NCI-H526 treated with DMSO at 0.1 percent for 48 hours (cell line): ENCODE measurements at places on chromosomes 6 and 20.

DNA sequence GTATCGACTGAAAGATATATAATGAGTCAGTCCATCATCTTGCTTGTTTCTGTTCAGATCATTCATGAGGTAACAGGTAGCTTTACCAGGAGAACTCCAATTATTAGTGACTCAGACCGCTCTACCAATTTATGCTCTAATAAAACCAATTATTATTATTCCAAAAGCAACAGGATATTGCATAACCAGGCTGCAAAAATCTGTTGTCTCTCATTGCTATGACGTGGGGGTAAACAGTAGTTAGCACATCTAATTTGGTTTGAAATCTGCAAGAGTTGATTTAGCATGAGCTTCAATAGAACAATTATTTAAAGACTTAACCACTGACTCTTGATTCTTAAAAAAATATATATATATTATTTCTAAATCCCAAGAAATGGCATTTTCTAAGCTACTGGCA, 90.9 kb upstream of the MAP7 start:
- DNase-seq, result no peak

DNA sequence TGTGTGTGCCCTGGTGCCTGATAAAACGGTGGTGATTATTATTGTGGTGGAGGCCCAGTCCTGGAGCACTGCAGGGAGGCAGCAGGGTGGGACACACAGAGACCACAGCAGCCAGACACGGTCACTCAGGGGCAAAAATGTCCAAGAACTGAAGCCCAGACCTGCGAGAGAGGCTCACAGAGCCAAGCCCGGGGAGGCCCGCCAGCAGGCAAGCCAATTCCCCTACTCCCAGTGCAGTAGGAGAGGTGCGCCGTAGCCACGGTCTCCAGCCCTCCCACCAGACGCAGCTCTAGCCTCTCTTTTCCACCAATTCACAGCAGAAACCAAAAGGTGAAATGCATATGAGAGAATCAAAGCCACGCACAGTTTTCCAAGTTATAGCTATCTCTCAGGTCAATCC, 179.4 kb upstream of the TAB2 start:
- no peak for DNase-seq

DNA sequence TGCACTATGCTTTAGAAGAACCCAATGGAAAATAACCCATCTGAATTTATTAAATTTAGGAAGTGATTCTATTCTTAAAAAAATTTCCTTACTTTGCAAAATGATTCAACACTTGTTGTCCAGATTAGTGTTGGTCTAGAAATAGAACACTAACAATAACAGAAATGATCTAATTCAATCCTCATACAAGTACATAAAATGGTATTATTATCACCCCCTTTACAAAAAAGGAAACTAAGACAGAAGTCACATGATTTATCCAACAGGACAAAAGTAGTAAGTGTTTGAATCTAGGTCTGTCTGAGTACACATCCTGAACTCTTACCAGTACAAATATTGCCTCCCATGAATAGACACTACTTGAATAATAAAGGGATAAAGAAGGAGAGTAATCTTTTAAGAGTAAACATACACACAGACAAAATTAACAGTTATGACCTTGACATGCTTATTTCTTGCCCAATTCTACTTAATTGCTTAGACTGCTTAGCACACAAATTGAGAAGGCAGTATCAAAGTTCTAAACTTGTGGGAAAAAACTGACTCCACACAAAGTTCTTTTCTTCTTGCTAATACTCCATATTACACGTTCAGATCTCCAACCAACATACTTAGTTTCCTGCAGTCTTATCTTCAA, 195.4 kb upstream of the RUNX2 start:
- no peak for DNase-seq

DNA sequence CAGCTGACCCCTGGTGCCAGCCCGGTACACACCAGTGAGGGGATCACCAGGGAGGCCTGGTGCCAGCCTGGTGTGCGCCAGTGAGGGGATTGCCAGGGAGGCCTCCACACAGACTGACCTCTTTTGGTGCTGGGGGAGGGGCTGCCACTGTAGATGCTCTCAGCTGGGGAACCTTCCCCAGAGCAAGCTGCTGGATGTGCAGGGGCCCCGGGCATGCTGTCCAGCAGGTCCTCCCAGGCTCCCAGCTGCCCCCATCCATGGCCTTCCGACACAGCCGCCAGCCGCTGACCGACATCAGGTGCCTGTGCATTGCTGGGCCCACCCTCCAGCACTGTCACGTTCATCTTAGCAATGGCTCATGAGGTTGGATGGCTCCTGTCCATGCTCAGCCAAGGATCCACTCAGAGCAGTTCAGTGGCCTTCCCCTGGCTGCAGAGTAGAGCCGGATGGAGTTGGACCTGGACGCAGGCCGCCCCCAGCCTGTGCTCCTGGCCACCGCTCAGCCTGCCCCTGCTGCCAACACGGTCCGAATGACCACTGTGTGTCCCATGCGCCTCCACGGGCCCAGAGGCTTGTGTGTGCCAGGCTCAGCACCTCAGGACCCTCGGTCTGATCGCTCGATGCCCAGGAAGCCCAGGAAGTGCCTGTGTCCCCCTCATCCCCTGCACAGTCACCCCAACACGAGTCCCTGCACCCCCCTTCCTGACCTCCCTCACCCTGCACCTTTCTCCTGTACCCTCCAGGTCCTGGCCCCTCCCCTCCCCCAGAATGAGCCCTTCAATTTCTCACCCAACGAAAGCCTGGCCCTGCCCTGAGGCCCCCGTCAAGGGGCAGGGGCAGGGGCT, 95.7 kb downstream of the YTHDF1 start:
- no peak for DNase-seq

DNA sequence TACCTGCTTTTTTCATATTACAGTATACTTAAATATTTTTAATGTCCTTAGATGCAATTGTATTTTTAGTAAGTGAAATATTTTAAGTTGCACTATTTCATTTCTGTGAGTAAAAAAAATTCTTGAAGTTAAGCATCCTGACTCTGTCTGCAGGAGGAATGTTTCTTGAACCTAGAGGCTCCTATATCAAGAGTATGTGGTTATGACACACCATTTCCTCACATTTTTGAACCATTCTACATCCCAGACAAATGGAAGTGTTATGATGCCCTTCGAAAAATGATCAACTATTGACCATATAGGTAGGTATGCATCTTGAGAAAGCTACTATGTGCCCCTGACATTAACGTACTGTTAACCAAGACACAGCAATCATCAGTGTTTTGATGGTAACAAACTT, 237.0 kb downstream of the BCKDHB start:
- no peak for DNase-seq

GRCh38 chr20:45067558-45067957, 33.4 kb downstream of the KCNS1 start:
- DNase-seq, result no peak

GRCh38 chr6:101550451-101550850, 156.9 kb downstream of the GRIK2 start:
- no peak for DNase-seq

- DNase-seq, result no peak
Observed at GRCh38 chr6:65787787-65788186, 80.8 kb upstream of the EYS start.

DNA sequence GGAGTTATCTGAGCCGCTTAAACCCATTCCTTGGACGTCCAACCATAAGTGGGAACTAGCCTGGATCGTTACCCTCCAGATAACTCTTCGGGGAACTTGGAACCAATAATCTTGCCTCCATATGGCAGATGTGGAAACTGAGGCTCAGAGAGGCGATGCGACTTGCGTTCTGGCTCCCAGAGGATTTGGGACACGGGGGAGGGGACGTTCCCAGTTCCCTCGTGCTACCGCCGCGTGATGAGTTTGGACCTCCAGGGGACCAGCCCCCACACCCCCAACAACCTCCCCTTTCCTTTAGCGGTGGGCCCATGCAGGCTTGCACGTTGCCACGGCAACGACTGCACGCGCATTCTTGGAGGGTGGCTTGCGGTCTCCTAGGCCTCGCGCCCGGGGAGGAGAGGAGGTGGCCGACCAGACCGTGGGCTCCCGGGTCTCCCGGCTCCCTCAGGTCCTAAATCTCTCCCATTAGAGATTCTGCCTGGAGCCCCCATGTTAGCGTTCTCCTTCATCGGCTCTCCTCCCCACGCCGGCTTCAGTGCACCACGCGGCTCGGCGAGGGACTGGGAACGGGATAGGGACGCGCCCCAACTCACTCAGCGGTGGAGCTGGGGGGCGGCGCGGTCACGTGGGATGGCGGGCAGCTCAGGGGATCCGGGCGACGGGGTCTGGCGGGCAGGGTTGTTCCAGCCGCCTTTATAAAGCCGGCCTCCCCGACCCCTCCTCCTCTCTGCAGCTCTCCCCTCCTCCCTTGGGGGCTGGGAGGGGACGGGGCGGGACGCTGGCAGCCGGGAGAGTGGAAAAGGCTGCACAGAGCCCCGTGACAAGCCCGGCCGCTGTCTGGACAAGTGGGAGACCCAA, at the start of gene PLTP:
PLTP (minus strand) TSS at position 670 of the 858 bp plus-strand sequence. CDS start 703 bp downstream, outside the sequence.
- no peak for DNase-seq

GRCh38 chr20:14406495-14406894, 69.1 kb upstream of the FLRT3 start:
- DNase-seq, result no peak

DNA sequence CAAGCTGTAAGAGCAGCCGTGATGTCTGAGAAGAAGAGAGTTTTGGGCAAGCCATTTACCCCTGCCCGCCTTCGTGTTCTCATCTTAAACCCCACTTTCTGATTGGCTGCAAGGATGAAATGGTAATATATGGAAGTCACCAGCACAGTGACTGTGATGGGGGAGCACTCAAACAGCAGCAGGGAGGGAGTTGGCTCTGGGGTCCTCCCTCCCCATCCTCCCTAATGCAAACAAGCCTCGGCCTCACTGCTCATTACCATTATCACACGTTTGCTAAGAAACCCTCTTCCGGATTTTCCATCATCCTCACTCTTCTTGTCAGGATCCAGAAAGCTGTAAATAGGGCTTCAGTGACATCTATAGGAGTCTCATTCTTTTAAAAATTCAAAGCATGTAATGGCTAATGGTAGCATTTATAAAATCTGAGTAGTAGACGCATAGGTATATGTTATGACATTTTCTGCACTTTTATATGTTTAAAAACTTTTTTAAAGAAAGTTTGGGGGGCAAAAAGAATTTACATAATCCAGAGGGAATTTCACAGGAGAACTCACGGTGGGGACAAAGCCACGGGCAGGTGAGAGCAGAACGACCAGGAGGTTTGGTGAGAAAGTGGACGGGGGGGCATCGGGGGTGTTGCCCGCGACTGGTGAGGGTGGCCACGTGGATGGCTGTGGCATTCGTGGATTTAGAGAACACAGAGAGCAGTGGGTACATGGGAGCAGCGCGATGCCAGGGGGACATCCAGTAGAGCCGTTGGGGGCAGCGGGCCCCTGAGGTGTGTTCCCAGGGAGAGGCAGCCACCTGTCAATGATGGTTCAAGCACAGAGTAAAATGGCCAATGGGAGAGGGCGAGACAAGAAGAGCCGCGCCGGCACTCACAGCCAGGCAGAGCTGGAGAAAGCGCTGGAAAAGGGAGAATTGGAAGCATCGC, 29.6 kb downstream of the SUMO4 start:
- DNase-seq, result no peak

GRCh38 chr20:916125-916799, at the start of gene ANGPT4:
TSS of gene ANGPT4 (minus strand) at chr20:916334. CDS start at chr20:916214, 120 bp downstream.
- no peak for DNase-seq

- no peak for DNase-seq
Observed at GRCh38 chr6:72316675-72317380, 305.0 kb upstream of the KCNQ5 start.

DNA sequence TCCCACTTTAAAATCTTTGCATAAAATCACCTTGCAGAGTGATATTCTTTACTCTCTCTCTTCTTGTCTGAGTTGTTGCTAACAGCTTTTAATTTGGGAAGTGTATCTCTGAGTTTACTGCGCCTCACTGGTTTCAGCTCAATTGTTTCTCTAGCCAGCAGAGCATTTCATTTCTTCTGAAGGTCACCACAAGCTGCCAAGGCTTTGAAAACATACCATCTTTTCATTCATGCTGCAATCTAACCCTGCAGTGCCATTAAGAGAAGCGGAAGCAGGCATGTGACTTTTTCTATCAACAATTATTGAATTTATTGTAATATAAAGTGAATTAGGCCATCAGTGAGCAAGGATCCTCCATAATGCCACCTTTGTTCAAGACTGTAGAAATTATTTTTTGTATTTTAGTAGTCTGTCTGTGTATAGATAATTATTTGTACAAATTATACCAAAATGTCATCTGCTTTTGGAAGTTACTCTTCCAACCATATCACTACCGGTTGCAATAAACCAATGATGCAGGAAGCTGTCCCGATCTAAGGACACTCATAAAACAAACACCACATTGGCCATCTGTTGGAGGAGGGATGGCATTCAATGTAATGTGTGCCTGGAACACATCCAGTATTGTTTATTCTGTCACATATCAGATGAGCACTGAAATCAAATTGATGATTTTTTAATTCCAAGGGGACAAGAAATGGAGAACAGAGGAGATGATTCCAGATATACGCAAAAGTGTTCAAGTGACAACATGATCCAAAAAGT, 26.8 kb downstream of the HS3ST5 start:
- no peak for DNase-seq

GRCh38 chr6:41694815-41695526, 40.4 kb downstream of the TFEB start:
- DNase-seq, result no peak

GRCh38 chr6:24576447-24576846, 69.5 kb downstream of the KIAA0319 start:
- no peak for DNase-seq

DNA sequence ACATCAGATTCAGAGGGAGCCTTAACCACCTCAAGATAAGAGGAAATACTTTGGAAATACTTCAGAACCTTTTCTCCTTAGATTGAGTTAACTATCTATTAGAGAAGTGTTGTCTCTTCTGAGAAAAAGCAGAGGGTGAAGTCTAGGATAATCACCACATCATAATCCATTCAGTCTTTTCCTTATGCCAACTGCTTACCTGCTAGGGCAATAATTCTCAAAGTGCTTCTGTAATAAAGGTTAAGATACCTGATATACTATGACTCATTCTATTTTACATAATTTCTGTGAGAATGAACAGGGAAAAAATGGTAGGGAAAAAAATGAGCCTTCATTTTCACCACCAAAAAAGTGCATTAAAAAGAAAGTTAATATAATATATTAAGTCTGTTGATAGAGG, 70.1 kb upstream of the LOC128125822 start:
- DNase-seq, result no peak

- DNase-seq, result no peak
Observed at GRCh38 chr6:40485795-40486194, 101.4 kb downstream of the LRFN2 start.

DNA sequence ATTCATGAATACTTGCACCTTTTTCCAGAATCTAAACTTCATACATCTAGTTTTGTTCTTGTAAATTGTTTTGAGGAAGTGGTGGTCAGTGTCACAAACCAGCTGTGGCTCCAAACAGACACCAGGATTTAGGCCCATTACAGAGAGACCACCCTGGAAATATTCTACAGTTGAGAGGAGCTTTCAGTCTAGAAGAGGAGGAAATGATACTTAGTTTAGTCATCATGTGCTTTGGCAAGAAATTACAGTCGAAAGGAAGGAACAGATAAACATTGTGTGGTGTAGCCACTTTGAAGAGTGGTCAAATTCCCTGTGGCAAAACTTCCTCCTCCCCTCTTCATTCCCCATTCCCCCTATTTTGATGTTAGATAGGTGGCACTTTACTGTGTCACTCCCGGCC, 15.7 kb downstream of the DCBLD1 start:
- no peak for DNase-seq
